ENCODE measurements at places on chromosomes 16 and 17.

DNA sequence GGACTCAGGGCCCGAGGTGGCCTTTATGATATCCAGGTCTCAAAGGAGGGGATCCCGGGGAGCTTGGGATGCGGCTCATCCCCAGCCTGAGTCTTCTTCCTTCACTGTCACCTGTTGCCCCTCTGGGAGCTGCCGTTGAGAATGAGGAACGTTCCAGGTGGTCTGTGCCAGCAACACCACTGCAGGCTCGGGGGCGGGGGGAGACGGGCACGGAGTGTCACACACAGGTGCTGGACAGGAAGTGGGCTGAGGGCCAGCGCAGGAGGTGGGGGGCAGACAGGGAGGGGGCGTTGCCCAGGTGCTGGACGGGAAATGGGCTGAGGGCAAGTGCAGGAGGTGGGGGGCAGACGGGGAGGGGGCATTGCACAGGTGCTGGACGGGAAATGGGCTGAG is 28.2 kb downstream of the METRNL start:
- peaks cover 16% of the 10 kb centered on the region for H3K27me3 ChIP-seq
- H3K4me3 ChIP-seq: no peak overlapping the region
- H3K27ac ChIP-seq: no peak overlapping the region
- no peak for DNase-seq

- no peaks in the 10 kb centered on the region for H3K36me3 ChIP-seq
- DNase-seq: peak; percentile 19
- H3K27me3 ChIP-seq: no peaks in the 10 kb centered on the region
- H3K4me3 ChIP-seq: no peak within 1 kb of the TSS
- H3K27ac ChIP-seq: no peak within 1 kb of the TSS
Measured at GRCh38 chr16:72172105-72173034, at the start of gene PMFBP1. Gene PMFBP1 (minus strand): TSS chr16:72172155. CDS start chr16:72171208, 947 bp downstream.

GRCh38 chr17:15341385-15341849 is at the start of gene TEKT3:
Gene TEKT3 (minus strand): TSS chr17:15341597. CDS start chr17:15331585, 10,012 bp downstream.
- DNase-seq: peak; percentile 56
- H3K27me3 ChIP-seq: peaks cover 5% of the 10 kb centered on the region
- H3K27ac ChIP-seq: no peak within 1 kb of the TSS
- H3K4me3 ChIP-seq: peak within 1 kb of the TSS; percentile 8
- H3K4me1 ChIP-seq: no peaks in the 10 kb centered on the region
- no peaks in the 10 kb centered on the region for H3K36me3 ChIP-seq

DNA sequence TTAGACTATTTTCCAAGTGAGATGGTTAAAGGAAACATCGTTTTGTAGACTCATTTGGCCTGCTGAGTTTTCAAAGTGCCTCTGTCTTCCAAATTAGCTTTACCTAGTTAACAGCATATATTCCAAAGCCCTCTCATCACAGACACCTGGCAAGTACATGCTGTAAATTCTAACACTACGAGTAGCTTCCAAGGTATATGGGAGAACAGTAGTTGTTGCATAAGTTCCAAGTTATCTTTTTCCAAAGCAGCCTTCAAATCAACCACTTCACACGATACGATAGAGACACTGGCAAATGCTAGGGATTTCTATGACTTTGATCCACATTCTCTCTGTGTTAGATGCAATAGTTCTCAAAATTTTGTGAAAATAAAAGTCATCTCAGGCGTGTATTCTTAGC is 299.3 kb downstream of the CNTNAP4 start:
- no peaks in the 10 kb centered on the region for H3K4me1 ChIP-seq
- no peak overlapping the region for H3K27ac ChIP-seq
- H3K27me3 ChIP-seq: no peaks in the 10 kb centered on the region
- H3K4me3 ChIP-seq: no peak overlapping the region
- no peaks in the 10 kb centered on the region for H3K36me3 ChIP-seq

GRCh38 chr16:1830213-1830612 is 3.2 kb downstream of the FAHD1 start:
- H3K4me3 ChIP-seq: no peak overlapping the region
- H3K27me3 ChIP-seq: no peaks in the 10 kb centered on the region
- H3K27ac ChIP-seq: no peak overlapping the region
- H3K36me3 ChIP-seq: peaks cover 13% of the 10 kb centered on the region

DNA sequence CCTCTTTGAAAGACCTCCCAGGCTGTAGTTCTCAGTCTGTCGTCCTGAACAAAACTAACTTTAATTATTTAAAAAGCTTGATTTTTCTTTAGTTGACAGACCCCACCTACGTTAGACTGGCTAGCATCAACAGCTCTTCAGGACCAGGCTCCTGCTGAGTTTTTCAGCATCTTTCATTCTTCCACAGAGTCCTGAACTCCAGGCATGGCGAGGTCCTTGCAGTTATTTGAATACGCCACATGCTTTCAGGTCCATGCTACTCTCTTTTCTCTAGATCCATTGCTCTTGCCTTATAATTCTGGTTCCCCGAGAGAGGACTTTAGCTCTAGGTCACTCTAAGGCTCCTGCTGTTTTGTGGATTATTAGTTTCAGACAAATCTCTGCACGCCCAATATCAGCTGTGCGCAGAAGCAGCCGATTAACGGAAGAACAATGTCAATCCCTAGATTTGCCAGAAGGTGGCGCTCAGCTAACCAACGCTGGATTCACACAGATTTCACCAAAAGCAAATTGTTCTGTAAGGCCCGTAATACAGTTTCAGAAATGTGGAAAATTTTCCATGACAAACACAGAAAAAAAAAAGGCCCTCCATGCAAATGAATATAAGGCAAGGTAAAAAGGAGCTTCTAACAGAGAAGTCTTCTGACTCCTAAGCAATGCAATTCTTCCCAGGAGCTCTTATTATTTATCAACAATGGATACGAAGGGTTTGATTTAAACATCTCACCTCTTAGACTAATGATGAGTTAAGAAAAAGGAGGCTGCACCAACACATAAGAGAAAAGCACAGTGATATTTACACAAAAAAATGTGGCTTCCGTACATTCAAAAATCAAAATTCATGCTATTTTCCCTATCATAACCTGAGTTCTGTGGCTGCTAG is 33.5 kb upstream of the BCO1 start:
- H3K4me1 ChIP-seq: no peaks in the 10 kb centered on the region
- H3K4me3 ChIP-seq: no peak overlapping the region
- peak; percentile 57 for DNase-seq
- no peak overlapping the region for H3K27ac ChIP-seq
- H3K27me3 ChIP-seq: peaks cover 49% of the 10 kb centered on the region

GRCh38 chr17:21090902-21091618 is 35.7 kb upstream of the DHRS7B start:
- no peaks in the 10 kb centered on the region for H3K27me3 ChIP-seq
- H3K4me3 ChIP-seq: no peak overlapping the region
- no peak overlapping the region for H3K27ac ChIP-seq

DNA sequence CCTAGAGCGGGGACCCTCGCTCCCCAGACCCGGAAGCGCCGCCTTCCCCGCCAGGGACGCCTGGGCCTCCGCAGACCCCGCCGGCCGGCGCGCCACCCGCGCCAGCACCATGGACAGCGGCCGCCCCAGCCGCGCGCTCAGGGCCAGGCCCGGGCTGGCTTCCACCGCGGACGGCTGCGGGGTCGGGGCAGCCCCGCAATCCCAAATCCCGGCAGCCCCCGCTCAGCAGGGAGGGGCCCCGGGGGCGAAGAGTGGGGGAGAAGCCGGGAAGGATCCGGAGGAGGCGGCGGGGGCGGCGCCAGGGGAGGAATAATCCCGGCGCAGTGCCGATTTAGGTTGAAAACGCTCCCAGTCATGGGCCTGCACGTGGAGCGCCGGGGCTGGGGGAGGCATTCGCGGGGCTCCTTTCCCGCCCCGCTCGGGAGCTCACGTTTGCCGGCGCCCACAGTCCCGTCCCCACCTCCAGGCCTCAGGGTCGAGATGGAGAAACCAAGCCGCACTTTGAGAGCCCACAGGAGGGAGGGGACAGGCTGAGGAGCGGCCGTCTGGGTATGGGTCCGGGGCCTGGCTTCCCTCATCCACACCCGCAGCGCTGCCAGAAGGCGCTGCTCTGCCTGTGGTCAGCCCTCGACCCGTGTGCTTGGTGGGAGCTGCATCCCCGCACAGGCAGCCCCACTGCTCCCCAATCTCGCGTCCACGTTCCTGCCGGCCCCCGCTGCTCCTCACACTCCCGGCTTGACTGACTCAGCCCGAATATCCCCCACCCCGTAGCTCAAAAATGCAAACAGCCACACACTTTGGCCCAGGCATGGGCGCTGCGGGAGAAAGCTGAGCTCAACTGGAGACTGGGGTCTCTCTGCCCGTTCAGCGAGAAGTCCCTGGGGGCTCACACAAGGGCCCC is 4.7 kb downstream of the FBXL16 start:
- no peaks in the 10 kb centered on the region for H3K36me3 ChIP-seq
- peak; percentile 75 for DNase-seq
- peaks cover 15% of the 10 kb centered on the region for H3K27me3 ChIP-seq

- H3K27me3 ChIP-seq: no peaks in the 10 kb centered on the region
- peaks cover 10% of the 10 kb centered on the region for H3K36me3 ChIP-seq
- DNase-seq: no peak
- H3K4me3 ChIP-seq: no peak overlapping the region
Measured at GRCh38 chr16:69839240-69839688, 77.1 kb downstream of the WWP2 start.

DNA sequence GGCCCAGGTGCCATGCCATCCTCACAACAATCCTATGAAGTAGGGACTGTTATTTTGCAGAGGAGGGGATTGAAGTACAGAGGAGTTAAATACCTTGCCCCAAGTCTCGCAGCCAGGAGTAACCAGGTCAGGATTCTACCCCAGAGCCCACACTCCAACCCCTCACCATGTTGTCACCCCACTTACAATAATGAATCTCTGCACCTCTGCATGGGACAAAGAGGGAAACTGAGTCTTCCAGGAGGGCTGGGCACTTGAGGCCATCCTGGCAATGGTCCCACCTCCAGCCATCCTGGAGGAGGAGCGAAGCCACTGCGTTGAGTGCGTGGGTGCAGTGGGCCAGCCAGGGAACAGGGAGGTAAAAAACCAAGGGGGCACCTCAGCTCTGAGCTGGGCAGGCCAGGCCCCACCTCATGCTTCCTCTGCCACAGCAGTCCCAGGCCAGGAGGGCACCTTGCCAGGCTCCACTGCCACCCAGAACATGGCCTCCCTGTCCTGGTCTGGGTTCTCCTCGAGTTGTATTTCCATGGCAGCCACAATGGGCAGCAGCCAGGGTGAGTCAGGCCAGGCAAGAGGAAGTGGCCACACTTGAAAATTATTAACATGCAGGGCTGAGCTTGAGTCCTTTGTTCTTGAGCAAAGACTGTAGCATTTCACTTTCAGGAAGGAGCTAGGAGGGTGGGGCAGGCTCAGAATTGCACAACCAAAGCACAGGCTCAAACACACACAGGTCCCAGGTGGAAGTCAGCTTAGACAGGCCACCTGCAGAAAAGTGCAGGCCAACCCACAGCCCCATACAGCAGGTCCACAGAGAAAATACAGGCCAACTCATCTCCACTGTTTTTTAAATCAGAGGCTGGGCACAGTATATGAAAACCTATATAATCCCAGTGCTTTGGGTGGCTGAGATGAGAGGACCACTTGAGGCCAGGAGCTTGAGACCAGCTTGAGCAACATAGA is 52.1 kb downstream of the CUEDC1 start:
- H3K27me3 ChIP-seq: peaks cover 7% of the 10 kb centered on the region
- DNase-seq: no peak
- H3K4me3 ChIP-seq: no peak overlapping the region
- no peak overlapping the region for H3K27ac ChIP-seq

GRCh38 chr16:85628645-85629044 is 15.5 kb downstream of the GSE1 start:
- no peak overlapping the region for H3K4me3 ChIP-seq
- H3K27me3 ChIP-seq: no peaks in the 10 kb centered on the region
- no peak overlapping the region for H3K27ac ChIP-seq

DNA sequence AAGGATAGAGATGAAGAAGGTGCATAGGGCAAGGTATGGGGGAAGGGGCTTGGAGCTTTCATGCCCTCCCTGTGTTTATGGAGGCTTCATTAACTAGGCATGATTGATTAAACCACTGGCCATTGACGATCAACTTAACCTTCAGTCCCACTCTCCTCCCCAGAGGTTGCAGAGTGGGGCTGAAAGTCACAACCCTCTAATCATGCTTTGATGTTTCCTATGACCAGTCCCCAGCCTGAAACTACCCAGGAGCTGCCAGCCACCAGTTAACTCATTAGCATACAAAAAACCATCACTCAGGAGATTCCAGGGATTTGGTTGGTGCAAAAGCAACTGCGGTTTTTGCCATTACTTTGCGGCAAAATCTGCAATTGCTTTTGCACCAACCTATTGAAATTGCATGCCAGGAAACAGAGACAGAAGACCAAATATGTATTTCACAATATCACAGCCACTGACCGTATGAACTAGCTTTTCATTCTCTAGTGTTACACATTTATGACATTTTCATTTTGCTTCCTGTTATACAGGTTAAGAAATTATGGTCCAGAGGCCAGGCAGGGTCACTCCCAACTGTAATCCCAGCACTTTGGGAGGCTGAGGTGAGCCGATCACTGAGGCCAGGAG is 5.4 kb downstream of the GFOD2 start:
- no peak for DNase-seq
- peaks cover 12% of the 10 kb centered on the region for H3K4me1 ChIP-seq
- no peaks in the 10 kb centered on the region for H3K27me3 ChIP-seq
- peaks cover 8% of the 10 kb centered on the region for H3K36me3 ChIP-seq
- H3K4me3 ChIP-seq: no peak overlapping the region

GRCh38 chr16:4513881-4514280 is 24.7 kb downstream of the CDIP1 start:
- no peaks in the 10 kb centered on the region for H3K4me1 ChIP-seq
- H3K27ac ChIP-seq: no peak overlapping the region
- no peaks in the 10 kb centered on the region for H3K27me3 ChIP-seq
- peaks cover 41% of the 10 kb centered on the region for H3K36me3 ChIP-seq

DNA sequence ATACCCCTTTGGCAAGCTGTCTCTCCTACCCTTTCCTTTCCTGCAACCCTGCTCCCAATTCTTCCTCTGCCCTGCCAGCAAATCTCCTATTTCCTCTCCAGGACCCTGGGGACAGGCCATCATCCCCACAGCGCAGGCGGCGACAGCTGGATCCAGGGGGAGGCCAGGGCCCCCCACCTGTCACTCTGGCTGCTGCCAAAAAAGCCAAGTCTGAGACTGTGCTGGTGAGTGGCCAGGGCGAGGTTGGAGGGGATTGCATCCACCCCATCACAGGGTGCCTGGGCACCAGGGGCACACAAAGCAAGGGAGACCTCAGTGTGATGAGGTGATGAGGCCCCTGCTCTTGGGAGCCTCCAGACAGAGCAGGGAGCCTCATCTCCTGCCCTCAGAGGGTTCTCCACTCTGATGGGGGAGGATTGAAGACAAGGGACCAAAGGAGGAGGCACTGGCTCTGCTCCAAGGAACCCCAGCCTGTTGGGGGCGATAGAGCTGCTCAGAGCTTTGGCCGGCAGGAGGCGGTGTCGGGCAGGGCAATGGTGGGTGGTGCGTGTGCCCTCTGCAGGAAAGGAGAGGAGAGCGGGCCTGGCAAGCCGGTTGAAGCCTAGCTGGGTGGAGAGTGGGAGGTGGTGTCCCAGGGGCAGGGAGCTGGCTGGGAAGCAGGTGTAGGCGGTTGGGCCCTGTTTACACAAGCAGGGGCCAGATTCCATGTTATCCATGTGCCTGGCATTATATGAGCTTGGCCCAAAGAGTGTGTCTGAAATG is 15.6 kb upstream of the PDK2 start:
- no peaks in the 10 kb centered on the region for H3K36me3 ChIP-seq
- peak; percentile 70 for DNase-seq
- no peak overlapping the region for H3K27ac ChIP-seq
- H3K4me3 ChIP-seq: no peak overlapping the region

Data from K562 (cell line).